ENCODE measurements at places on chromosomes 5 and 9. TPM values are rescaled to one million over a fixed set of nuclear protein-coding genes. Genes with fewer than 3 reads are reported as not detected.

Gene KDM4C
- 9.5 TPM for polyA plus RNA-seq

- DNase-seq: no peak
Observed at GRCh38 chr5:63164838-63165535, 586.4 kb downstream of the LRRC70 start.

Gene SLC27A6
- not detected for polyA plus RNA-seq

- peak; percentile 59 for DNase-seq
Observed at GRCh38 chr9:95506678-95507463, 9.9 kb downstream of the PTCH1 start.

Gene IL5
- not detected for polyA plus RNA-seq

Gene LCN1
- not detected for polyA plus RNA-seq

DNA sequence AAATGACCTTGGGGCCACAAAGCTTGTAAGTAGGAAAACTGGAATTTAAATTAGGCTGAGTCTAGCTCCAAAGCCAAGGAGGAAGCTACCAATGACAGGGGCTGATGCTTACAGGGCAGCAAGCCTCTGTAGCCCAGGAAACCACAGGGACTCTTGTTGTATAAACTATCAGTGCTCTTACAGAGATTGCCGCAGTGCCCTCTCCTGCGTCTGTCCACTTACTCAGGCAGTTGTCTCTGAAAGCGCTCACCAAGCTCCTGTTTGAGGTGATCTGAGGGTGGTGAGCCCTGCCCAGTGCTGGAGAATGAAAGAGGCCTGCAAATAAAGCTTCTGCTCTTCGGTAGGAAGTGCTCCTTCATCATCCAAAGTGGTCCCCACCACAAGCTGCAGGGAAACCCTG is 498.8 kb downstream of the ARHGEF28 start:
- DNase-seq: no peak

DNA sequence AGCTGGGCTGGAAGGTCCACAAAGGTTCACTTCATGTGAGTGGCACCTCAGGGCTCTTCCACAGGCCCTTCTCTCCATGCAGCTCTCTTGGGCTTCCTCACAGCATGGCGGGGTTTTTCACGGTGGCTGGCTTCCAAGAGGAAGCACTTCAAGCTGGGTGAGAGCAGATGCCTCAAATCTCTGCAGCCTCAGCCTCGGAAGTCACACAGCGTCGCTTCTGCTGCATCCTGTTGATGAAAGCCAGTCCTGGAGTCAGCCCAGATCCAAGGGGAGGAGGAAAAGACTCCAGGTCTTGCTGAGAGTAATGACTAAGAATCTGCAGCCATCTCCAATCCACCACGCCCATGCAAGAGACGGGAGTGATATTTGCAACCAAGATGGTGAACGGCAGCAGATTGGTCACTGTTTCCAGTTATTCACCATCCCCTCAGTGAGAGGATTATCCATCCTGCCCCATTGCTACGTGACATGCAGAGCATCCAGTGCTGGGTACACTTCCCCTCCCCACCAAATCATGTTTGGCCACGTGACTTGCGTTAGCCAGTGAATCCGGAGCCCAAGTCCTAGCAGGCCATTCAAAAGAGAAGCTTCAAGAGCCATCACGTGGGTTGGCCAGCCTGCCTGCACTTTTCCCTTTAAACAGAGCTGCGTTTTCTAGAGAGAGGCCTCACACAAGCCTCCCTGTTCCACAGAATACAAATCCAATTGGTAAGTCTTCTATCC is 173.9 kb downstream of the C9orf50 start:
- DNase-seq: no peak

Gene PFN3
- polyA plus RNA-seq: not detected

GRCh38 chr9:130992682-130993032 is 16.3 kb upstream of the LAMC3 start:
- peak; percentile 24 for DNase-seq

DNA sequence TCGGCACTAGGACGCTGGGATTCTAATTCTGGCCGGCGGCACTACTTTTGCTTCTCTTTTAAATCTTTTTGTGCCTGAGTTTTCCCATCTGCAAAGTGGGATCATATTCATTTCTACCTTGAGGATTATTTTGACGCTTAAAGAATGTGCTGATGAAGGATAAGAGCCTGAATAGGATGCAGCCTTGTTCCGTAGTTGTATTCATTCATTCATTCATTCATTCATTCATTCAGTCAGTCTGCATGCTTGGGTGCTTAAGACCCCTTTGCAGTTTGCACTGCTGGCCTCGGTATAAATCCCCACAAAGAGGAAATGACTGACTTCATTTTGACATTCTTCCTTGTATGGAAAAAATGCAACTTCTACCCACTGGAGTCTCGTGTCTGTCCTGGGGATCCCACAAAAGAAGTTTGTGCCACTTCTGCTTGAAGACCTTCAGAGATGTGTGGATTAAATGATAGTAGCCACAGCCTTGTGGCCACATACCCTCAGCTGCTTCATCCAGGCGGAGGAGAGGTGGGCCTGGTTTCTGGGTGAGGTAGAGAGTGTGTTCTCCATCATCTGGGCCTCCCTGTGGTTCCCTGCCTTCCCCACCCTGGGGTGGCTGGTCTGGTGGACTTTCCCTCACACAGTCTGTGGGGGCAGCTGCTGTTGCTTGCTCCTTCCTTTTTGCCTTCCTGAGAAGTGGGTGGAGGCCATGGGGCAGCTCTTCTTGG is 62.6 kb downstream of the PPARGC1B start:
- peak; percentile 46 for DNase-seq

DNA sequence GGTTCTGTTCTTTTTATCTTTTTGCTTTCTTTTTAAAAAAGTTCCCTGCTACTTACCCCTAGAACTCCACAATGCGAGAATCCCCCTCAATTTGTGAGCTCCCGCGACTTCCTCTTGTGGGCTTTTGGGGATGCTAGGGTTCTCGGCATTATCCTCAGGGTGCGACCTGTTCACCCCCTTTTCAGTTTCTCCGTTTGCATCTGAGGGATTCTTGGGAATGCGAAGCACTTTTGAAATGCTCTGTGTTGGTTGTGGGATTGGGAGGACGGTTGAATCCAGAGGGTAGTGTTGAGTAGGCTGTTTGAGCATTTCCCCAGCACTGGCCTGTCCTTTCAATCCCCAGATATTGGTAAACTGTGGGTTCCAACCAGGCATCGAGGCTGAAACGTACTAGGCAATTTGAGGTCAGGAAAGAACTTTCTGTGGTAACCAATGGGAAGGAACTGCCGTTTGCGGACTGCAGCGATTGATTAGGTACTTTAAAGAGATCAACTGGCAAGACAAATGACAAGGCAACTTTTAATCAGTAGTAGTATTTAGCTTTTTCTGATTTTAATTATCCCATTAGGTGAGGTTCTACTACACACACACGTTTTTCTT is 415 bp downstream of the XRCC4 start:
- DNase-seq: no peak

Gene ROR2
- polyA plus RNA-seq: not detected

Gene NDUFB6
- 41.6 TPM for polyA plus RNA-seq

GRCh38 chr5:138640646-138641254 is 65.5 kb upstream of the HSPA9 start:
- DNase-seq: no peak

Gene TAF11L2
- polyA plus RNA-seq: not detected

Gene ZCCHC9
- polyA plus RNA-seq: 29.2 TPM

GRCh38 chr9:124980431-124980830 is 39.5 kb upstream of the GOLGA1 start:
- DNase-seq: no peak

Gene TTF1
- 23.2 TPM for polyA plus RNA-seq

DNA sequence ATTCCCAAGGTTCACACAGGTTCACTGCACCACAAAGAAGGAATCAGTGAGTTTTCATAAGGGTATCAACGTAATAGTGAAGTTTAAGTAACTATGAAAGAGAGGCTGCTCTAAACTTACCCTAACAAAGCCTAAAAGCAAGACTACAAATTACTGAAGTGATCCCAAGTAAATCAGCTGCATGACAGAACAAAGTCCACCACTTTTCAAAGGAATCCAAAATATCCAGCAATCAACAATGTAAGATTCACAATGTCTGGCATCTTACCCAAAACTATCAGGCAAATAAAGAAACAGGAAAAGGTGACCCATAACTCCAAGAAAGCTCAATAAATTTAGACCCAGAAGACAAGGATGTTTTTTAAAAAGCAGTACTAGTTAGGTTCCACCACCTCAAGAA is 70.1 kb downstream of the GNAQ start:
- DNase-seq: no peak

Gene FBP2
- 0.49 TPM for polyA plus RNA-seq

- no peak for DNase-seq
Observed at GRCh38 chr5:82097-82496, 9.9 kb upstream of the PLEKHG4B start.

Gene HTR1A
- polyA plus RNA-seq: not detected

DNA sequence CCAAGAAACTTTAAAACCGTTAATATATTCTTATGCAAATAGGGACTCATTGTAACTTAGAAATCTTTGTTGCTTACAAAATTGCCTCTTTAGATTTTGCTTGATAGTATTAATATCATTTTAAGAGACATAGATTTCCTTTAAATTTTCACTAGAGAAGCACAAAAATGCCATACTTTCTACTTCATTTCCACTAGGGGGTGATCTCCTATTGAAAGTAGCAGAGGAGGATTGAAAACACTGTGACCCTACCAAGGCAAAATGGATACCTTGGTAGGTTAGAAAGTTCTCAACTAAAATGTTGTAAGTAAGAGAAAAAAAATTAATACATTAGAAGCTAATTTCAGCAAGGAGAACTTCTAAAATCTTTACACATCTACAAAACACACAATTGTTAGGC is 204.9 kb downstream of the CHSY3 start:
- DNase-seq: no peak

DNA sequence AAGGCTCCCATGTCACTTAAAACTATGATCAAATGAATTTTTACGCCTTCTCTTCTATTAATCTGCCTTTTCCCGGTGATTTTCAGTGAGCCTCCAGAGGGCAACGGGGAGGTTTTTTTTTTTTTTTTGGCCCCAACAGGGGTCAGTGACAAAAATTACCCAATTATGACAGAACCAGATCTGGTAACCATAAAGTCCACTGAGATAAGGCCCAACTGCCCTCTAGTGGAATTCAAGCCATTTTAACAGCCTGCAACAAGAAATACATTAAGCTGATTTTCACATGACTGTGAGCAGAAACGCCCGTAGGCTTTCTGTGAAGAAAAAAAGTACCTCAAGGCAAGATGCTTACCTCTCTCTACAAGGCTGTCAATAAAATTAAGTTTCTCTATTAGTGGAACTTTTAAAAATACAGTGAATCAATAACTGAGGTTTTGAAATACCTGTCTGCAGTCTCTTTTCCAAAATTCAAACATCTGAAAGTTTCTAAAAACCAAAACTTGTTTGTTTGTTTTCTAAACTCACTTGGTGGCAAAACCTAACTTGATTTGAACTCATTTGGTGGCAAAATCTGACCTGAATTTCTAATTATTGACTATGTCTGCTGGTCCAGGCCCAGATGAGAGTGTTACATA is 49.7 kb upstream of the FST start:
- DNase-seq: no peak

DNA sequence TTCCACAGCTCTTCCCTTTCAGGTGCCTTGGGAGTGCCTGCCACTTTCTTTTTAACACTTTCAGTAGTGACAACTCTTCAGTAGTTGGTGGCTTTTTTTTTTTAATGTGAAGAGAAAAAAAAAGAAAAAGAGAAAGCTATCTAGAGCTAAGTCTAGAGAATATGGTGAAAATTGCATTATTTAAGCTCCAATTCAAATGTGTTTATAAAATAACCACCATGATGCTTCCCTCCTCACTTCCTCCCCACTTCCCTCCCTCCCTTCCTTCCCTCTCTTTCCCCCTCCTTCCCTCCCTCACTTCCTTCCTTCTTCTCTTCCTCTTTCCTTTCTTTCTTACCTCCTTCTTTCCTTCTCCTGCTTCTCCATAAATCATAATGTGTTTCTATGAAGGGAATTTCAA is 456.7 kb upstream of the ACTBL2 start:
- DNase-seq: no peak

- DNase-seq: no peak
Observed at GRCh38 chr5:55925181-55925580, 69.6 kb downstream of the IL6ST start.

- no peak for DNase-seq
Observed at GRCh38 chr5:166031926-166032325, 2259.5 kb upstream of the WWC1 start.

GRCh38 chr9:136275655-136276429 is 28.1 kb downstream of the CCDC187 start:
- DNase-seq: no peak

DNA sequence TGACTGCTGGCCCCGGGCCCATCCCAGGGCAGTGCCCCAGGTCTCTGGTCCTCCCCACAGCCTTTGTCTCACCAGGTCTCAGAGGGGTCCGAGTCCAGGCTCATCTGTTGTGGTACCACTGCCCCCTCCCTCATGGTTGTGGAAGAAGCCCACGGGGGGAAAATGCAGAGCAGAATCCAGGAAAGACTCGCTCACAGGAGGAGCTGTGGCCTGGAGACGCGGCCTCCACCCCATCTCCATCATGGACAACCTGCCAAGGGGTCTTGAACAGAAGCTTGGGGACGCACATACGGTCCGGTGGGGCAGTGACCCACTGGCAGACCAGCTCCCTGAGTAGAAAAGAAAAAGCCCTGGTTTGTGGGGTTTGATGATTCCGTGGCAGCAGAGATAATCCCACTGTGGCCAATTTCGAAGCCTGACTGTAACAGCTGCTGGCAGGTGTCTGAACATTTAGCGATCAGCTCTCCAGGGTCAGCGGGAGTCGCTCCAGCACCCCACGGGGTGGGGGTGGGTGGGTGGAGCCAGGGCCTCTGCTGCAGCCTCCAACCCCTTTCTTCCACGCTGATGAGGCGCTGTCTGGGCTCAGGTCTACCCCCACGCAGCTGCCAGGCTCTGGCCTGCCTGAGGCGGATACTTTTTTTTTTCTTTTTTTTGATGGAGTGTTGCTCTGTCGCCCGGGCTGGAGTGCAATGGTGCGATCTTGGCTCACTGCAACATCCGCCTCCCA is 1.9 kb upstream of the GRIN1 start:
- no peak for DNase-seq

Gene NUTM2F
- polyA plus RNA-seq: not detected

DNA sequence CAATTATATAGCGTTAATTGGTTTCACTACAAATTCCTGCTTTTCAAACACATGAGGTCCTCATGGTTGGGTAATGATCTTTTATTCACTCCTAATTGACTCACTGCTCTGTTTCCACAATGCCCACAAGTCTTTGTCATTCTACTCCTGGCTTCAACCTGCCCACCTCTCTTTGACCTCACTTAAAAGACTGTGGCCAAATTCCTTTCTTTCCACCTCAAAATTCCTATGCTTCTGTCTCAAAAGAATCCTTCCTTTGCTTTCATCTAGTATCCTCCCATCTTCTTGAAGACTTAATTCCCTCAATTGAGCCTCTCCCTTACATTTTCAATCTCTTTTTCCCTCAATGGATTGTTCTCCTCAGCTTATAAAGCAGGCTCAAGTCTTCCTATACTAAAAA is 4.9 kb downstream of the APBA1 start:
- DNase-seq: no peak

DNA sequence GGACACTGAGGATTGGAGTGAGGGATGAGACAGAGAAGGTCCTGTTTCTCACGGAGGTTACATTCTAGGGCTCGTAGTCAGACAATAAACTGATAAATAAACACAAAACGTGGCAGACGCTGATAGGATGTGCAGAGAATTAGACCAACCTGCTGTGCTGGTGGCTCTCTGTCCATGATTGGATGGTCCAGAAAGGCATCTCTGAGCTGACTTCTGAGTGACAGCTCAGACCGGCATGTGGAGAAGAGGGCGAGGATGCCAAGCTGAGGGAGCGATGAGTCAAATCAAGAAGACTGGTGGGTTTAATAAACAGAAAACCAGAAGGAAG is 132.3 kb upstream of the TAF11L2 start:
- DNase-seq: no peak

Gene FREM1
- polyA plus RNA-seq: 15.1 TPM

Measured in aorta (tissue), 5 donors.